ENCODE measurements at places on chromosomes 12 and 14.
A peak's percentile ranks its signal among the peaks of the same experiment; 100 is the strongest.

DNA sequence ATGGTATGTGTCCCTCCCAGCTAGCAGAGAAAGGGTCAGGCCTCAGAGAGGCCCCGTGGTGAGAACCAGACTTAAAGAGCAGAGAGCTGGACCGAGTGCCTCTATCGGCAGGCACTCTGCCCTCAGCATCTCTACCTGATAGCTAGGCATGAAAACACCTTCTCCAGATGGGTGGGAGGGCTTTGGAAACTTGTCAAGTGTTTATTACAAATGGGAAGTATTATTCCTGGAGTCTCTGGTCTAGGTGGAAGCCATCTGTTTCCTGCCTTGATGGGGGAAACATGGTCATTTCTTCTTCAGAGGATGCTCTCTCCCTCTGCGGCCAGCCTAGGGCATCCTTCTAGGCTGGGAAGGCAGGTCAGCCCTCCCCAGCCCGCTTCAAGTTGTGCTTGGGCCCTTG, 2.3 kb downstream of the TMEM63C start:
- no peak for DNase-seq

GRCh38 chr12:66497008-66497897, 181.6 kb downstream of the GRIP1 start:
- DNase-seq = no peak

GRCh38 chr12:132772606-132773005, 11.0 kb upstream of the ANKLE2 start:
- DNase-seq = no peak

DNA sequence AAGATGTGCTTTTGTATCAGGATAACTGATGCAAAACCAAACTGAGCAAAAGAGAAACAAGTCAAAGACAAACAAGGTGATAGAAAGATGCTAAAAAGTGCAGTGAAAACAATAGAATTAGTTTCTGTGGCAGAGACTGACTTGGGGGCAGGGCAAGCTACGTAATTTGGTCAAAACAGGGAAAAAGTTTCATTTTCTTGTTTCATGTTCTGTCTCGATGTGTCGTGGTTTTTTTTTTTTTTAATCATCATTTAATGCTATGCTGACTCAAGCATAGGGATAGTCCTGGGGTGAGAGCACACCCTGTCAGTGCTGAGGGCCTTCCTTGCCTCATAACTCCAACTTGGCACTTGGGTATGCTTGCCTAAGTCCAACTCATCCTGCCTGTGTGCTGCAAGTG, 144.1 kb upstream of the PTPRQ start:
- DNase-seq = no peak

GRCh38 chr14:85529803-85530574, at the start of gene FLRT2:
Gene FLRT2 (plus strand): TSS chr14:85530144. CDS start chr14:85621515, 91,371 bp downstream.
- DNase-seq = no peak

- DNase-seq = no peak
These were observed 180.7 kb downstream of the PHLDA1 start for GRCh38 chr12:75850721-75851462.

- DNase-seq = peak; percentile 45
These were observed 33.6 kb downstream of the PRORP start for GRCh38 chr14:35155962-35156361.

DNA sequence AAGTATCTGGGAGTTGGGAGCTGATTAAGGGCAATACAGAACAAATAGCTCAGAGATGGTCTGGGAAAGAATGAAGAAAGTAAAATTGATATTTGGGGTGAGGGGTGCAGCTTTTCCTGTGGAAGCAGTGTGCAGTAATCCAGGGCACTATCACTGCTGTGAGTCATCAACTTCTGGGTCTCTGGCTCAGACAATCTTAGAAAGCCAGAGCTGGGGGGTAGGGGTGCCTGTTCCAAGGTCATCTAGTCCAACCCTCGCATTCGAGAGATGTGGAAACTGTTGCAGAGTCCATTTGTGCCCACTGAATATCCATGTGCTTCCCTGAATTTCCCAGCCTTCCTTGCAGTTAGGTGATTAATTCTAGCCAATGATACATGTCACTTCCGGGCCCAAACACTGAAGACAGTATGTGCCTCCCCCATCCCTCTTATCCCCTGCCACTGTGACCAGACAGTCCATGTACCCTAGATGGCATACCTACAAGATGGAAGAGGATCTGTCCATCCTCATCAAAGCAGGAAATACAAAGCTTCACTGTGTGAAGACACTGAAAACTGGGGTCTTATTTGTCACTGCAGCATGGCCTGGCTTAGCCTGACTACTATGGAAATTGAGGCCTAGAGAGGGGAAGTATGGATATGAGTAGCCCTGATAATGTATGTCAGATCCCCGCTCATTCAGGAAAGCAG, 51.9 kb downstream of the ZFP36L1 start:
- DNase-seq = no peak

DNA sequence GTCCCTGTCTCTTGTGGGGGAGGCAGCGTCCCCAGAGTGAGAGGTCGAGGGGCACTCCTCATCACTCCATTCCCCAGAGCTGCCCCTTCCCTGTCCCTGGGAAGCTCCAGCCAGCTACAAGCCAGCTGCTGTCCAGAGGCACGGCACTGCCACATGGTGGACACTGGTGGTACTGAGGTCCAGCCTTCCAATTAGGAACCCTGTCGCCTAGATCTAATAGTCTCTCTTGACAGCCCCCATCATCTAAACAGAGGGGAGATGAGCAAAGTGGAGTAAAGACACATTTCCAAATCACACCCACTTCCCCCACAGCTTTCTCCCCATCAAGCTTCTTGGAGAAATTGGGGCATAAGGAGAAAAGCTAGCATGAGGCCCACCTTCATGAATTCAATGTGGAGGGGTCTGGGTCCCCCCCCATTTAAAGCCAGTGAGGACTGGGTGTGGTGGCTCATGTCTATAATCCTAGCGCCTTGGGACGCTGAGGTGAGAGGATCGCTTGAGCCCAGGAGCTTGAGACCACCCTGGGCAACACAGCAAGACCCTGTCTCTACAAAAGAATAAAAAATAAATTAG, 2.1 kb upstream of the INHBE start:
- peak; percentile 20 for DNase-seq

DNA sequence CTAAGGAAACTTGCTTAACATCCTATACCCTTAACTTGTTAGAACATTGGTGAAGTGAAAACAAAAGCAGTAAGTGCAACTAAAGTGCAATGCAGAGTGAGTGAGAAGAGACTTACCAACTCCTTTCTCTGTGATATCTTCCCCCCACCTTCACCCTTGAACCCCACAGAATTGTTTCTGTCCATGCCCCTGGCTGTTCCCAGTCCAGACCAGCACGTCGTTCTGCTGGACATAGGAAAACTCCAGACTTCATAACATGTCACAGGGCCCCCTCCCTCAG, 91.9 kb downstream of the DAD1 start:
- no peak for DNase-seq

DNA sequence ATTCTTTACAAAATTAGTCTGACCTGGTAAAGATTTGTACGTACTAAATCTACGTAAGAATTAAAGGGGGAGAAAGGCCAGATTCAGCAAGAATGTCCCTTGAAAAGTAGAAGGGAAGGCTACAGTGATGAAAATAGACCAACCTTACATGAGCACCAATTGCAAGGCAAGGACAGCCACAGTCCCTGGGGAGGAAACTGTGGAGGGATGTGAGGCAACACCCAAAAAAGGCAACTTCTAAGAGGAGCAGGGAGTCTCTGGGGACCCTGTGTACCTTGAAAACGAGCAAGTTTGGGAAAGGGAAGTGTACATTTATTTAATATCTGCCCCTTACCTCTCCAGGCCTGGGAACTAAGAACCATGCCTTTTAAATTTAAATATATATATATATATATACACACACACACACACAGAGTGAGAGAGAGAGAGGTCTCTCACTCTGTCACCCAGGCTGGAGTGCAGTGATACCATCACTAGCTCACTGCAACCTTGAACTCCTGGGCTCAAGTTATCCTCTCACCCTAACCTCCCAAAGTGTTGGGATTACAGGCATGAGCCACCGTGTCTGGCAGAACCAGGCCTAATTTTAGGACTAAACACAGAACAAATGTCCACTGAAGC, 56.4 kb downstream of the TMCC3 start:
- DNase-seq = no peak

GRCh38 chr14:98724734-98725133, 547.3 kb downstream of the BCL11B start:
- no peak for DNase-seq

Data from bone marrow (tissue), 2 donors.